Stimulated activated CD4-positive, alpha-beta T cell treated with anti-CD3 and anti-CD28 coated beads, Interleukin-15, amount 100 ng/mL, for 24 hours (primary cell): ENCODE measurements at places on chromosomes 11 and 22.
A peak's percentile ranks its signal among the peaks of the same experiment; 100 is the strongest.

- no peak for DNase-seq
These were observed 53.3 kb upstream of the PTPN5 start for GRCh38 chr11:18844753-18845367.

- DNase-seq = no peak
These were observed 30.0 kb upstream of the MMP7 start for GRCh38 chr11:102560555-102561011.

- DNase-seq = peak; percentile 28
These were observed 93.7 kb downstream of the STIM1 start for GRCh38 chr11:3949125-3949524.

- DNase-seq = no peak
These were observed 66.9 kb downstream of the GAB2 start for GRCh38 chr11:78350646-78351165.

DNA sequence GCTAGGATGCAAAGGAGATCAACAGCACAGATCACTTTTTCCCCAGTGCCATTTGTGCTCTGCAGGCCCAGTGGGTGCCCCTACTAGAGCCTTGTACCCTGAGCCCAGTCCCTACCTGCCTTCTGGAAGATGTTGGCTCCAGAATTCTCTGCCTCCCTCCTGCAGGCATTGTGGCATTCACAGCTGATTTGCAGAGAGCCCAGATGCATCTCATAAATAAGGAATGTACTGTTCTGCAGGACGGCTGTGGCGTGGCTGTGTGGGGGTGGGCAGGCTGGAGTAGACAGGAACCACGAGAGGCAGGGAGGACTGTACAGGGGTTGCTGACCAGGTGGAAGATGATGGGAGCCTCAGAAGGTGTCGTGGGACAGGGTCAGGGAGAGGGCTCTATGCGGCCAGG is 11.2 kb upstream of the MIAT start:
- DNase-seq = no peak

- DNase-seq = peak; percentile 51
These were observed 13.7 kb downstream of the MFNG start for GRCh38 chr22:37472418-37473006.

- no peak for DNase-seq
These were observed 87.5 kb downstream of the BLID start for GRCh38 chr11:122028545-122028944.

DNA sequence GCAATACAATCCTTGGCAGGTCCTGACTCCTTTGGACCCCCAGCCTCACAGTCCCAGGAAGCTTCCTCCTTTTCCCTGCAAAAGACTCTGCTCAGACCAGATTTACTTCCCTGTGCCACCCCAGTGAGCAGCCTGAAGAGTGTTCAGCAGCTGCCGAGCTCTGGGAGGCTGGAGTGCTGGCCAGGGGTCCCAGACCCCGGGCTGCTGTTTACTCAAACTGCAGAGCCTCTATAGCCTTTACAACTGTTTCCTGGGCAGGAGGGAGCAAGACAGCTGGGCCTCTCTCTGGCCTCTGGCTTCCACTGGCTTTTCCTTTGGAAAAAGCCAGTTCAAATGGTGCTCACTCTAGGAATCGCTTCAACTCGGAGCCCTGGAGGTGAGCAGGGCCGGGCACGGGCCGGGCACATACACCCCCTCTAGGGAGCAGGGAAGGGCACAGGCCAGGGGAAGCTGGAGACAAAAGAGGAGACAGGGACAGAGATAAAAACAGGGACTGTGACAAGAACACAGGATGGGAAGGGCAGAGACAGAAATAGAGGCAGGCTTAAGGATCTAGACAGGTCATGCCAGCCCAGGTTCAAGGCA is 932 bp downstream of the IRAG1 start:
- no peak for DNase-seq

DNA sequence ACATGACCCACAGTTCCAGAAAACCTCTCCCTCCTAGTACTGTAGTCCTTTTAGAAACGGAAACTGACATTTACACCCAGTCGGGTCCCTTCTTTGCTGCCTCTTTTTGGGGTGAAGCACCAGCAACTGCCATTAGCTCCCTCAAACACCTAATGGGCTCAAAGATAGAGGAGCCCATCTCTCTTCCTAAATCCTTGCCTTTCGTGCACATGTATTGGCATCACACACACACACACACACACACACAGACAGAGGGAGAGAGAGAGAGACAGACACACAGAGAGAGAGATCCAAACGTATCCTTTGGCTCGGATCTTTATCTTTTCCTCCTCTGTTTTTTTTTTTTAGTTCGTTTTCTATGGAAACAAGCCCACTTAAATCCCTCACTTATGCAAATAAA is 716 bp downstream of the GRM5 start:
- DNase-seq = no peak

DNA sequence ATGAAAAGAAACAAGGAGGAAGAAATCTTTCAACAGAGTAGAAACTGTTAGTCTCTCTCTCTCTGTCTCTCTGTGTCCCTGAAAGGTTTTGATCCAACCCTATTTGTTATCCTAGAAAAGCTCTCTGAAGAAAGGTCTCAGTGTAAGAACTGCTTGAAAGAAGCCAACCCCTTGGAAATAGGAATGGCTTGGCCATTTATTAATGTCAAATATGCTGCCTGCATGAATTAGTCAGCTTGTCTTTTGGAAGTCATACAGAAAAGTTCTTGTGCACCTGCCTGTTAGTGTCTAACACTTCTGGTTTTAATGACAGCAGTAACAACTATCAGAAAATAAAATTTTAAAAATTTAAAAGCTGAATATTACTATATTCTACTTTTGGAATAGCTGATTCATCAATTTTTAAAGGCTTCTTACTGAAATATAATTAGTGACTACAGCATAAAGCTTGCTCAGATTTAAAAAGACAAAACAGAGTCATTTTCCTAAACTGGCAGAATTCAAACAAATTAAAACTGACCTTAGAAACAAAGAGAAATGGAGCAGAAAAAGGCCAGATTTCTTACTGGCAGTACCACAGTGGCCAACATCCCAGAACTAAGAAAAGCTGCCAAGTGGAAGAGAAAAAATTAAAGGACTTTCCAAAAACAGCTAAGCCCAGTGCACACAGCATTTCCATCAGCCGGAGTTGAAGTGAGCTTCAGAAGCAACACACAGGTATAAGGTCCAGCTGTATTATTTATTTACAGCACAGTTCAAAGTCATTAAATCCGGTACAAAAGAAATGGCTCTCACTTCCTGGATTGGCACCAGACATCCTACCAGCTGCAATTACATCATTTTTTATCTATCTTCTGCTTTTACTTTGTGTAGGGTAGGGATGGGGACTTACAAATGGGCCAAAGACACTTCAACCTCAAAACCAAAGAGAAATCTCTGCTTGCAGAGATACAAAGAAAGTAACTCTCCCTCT is 76.3 kb downstream of the PRCP start:
- DNase-seq = no peak

GRCh38 chr11:134665188-134665535 is 253.1 kb upstream of the B3GAT1 start:
- DNase-seq = no peak

- DNase-seq = peak; percentile 18
These were observed 3.2 kb upstream of the MTMR3 start for GRCh38 chr22:29879753-29880152.
